ENCODE measurements at places on chromosomes 2 and 18. TPM values are rescaled to one million over a fixed set of nuclear protein-coding genes. Genes with fewer than 3 reads are reported as not detected.

The B3GNT7 gene
- total RNA-seq = 107 TPM

The AQP12B gene
- not detected for total RNA-seq

DNA sequence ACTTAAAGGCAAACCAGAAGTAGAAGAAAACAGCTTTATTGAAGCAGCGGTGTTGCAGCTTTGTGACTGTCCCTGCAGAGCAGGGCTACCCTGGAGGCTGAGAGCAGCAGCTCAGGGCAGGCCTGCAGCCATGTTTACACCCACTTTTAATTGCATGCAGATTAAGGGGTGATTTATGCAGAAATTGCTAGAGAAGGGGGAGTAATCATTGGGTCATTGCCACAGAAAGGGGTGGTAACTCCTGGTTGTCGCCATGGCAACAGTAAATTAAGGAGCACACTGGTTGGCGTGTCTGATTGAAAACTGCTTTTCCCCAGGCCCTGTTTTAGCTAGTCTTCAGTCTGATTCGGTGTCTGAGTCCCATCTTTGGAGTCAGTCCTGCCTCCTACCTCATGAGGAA is 195.4 kb upstream of the HDAC4 start:
- DNase-seq = no peak

- no peak for DNase-seq
These were observed 6.0 kb upstream of the SERPINB5 start for GRCh38 chr18:63470751-63471150.

GRCh38 chr2:151029406-151030157 is 232.1 kb downstream of the RBM43 start:
- DNase-seq = peak; percentile 36

- DNase-seq = no peak
These were observed 156.4 kb upstream of the GALNT13 start for GRCh38 chr2:153715218-153715850.

GRCh38 chr2:151277067-151277466 is 12.4 kb downstream of the NMI start:
- no peak for DNase-seq

DNA sequence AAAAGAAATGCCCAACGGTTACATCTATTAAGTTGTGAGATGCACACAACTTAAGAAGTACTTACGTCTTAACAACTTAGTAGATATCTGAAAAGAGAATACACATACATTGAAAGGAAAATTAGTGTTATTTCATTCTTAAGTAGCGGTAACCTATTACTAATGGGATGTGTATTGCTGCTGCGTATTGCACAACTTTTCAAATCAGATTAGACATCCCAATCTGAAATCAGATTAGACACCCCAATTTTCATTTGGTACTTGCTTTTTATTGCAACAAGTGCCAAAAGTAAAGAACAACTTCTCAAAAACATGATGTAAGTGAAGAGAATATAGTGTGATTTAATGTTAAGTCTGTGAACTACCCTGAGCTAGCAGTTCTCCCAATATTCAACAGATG is 155.5 kb downstream of the DSC3 start:
- DNase-seq = no peak

Data from left lung (tissue), 14 donors.